Trophoblast cell (in vitro differentiated cells and primary cell): ENCODE measurements at places on chromosomes 5 and 9.

- H3K36me3 ChIP-seq: no peaks in the 10 kb centered on the region
- H3K4me1 ChIP-seq: no peaks in the 10 kb centered on the region
- H3K27ac ChIP-seq: no peak overlapping the region
These were observed 22.7 kb upstream of the FSTL4 start for GRCh38 chr5:133635051-133635450.

GRCh38 chr9:90419221-90419851 lies 223.3 kb downstream of the DIRAS2 start:
- no peak overlapping the region for H3K4me3 ChIP-seq
- peaks cover 2% of the 10 kb centered on the region for H3K4me1 ChIP-seq

- H3K27me3 ChIP-seq: peaks cover 33% of the 10 kb centered on the region
- H3K36me3 ChIP-seq: no peaks in the 10 kb centered on the region
- DNase-seq: no peak
These were observed 33.0 kb downstream of the FOXD1 start for GRCh38 chr5:73415617-73416016.

- peak overlapping the region; percentile 61 for H3K4me3 ChIP-seq
- H3K36me3 ChIP-seq: no peaks in the 10 kb centered on the region
- DNase-seq: no peak
- peaks cover 6% of the 10 kb centered on the region for H3K4me1 ChIP-seq
These were observed 1.0 kb downstream of the DMRT2 start for GRCh38 chr9:1051210-1051583.

DNA sequence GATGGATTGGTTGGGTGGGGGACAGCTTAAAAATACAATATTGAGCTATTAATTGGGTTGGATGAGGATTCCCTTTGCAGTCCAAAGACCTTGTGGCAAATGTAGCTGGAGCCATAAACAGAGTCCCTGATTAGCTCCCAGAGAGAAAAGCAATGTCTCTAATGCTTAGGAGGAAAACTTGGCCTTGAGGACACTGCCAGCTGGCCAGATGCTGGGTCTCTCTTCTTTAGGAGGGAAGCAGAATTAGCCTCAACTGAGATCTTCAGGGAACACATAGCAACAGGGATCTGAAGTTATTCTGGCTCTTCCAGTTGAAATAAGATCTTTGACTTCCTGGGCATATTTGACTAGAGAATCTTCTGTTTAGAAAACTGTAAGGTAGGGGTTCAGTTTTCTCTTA lies 121.7 kb upstream of the WWC1 start:
- no peak overlapping the region for H3K27ac ChIP-seq
- no peaks in the 10 kb centered on the region for H3K36me3 ChIP-seq
- H3K4me1 ChIP-seq: no peaks in the 10 kb centered on the region
